ENCODE measurements at places on chromosomes 11 and 22.

DNA sequence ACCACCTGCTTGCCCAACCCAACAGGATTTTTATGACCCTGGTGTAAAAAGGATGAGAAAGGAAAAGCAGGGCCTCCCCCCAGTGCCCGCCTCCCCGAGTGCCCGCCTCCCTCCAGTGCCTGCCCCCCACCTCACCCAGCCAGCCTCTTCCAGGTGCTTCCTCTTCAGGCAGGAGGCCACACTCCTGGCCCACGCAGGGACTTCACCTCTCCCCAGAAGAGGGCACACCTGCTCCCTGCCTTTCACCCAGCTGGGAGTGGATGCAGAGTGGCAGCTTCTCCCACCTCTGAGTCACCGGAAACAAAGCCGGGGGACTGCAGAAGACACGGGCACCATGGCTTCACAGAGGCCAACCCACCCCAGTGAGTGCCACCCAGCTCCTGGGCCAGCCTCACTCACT is 16.1 kb downstream of the CPT1A start:
- no peak for DNase-seq

DNA sequence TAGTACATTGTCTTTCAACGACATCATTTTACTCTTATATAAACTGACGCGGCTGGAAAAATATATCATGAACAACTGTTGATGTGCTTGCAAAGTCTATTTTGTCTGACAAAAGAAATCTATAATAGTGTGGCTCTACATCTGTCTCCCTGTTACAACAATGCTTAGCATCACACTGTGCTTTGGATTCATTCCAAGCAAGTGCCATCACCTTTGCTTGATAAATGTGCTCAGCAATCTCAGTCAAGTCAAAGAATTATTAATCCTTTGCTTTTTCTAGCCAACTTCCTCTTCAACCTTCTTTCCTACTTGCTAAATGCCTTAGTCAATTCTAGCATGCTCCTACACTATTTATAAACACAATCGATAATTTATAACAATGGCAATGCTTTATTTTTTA is 140.5 kb downstream of the FCHSD2 start:
- DNase-seq = no peak

DNA sequence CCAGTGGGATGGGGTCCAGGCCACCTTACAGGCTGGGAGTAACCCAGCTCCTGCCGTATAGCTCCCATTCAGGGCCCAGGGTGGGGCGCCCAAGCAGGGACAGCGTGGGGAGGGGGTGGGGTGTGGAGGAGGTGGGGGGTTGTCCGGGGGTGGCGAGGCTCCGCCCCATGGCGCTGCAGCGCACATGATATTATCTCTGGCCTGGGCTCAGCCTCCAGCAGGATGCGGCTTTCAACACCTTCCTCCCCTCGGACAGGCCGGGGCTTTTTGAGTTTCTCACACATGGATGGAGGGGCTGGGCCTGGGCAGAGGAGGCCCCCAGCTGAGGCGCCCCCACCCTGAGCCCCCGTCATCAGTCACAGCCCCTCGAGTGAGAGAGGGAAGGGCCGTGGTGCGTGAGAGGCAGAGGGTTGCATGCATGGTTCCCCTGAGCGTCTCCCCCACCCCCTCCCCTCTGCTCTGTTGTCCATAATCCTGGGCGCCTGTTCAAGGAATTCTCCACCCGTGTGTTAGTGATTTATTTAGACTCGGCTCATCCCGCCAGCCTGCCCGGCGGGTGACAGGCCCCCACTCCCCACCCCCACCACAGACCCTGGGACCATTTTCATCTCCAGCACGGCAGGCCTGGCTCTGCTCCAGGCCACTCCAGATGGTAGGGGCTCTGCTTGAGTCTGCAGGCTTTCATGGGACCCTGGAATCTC is 44.9 kb downstream of the WNT11 start:
- no peak for DNase-seq

DNA sequence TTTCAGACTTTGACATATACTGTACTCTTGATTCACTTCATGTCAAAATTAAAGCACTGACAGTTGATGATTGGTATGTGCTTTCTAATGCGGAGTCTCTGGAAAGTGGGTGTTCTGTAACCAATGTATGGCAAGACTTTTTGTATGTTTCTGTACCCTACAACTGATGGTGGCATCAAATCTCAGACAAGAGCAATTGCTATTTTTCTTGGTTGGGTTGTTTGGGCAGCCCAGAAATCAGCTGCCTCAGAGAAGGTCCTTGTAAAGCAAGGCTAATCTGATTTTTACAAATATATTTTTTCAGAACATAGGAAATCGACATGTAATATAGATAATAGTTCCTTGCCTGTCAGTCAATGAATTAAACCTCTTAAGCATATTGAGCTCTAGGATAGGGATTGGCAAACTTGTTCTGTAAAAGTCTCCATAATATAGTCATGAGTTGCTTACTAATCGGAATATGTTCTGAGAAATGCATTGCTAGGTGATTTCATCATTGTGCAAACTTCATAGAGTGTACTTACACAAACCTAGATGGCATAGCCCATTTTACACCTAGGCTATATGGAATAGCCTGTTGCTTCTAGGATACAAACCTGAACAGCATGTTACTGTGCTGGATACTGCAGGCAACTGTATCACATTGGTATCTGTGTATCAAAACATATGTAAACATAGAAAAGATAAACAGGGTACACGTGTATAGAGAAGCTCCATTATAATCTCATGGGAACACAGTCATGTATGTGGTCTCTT is 10.2 kb upstream of the OOSP4A start:
- no peak for DNase-seq

DNA sequence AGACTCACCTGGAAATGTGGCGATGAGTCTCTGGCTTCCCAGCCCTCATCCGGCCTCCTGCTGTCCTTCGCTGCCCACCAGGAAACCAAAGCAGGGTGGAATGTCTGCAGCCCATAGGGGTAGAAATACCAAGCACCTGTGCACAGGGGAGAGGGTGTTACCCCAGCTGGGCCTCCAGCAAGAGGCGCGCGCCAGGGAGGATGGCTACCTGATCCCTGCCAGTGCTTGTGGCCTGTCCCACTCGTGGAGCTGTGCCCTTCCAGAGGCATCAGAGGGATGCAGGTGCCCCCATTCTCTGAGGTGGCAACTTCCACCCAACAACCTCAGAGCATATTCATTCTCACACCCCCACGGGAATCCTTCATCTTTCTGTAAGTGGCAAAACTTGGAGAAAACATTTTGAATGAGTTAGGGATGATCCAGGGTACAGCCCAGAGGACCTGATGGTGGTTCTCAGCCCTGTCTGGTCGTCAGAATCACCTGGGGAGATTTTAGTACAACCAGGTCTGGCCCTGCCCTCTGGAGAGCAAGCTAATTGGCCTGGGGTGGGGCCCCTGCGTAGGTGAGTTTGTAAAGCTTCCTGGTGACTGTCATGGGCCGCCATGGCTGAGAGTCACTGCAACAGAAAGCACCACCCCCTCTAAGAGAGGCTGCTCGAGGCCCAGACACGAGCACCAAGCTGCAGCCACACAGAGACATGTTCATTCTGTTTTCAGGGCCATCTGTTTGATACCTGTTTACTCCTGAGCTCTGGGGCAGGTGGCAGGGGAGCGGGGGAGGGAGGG is 9.9 kb downstream of the SUN2 start:
- no peak for DNase-seq

DNA sequence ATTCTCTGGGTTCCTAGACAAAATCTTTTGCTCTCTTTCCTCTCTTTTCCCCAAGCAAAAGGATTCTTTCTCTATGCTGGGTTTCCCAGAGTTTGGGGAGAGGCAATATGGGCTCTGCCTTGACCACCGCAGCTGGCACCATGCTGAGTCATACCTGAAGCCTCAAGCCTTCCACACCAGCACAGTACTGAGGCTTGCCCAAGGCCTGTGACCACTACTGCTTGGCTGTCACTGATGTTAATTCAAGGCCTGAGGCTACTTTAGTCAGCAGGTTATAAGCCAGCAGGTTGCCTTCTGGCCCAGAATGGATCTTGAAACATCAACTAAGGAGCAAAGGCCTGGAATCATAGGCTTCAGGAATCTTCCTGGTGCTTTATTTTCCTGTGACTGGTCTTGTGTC is 185.3 kb downstream of the DYNC2H1 start:
- DNase-seq = no peak

DNA sequence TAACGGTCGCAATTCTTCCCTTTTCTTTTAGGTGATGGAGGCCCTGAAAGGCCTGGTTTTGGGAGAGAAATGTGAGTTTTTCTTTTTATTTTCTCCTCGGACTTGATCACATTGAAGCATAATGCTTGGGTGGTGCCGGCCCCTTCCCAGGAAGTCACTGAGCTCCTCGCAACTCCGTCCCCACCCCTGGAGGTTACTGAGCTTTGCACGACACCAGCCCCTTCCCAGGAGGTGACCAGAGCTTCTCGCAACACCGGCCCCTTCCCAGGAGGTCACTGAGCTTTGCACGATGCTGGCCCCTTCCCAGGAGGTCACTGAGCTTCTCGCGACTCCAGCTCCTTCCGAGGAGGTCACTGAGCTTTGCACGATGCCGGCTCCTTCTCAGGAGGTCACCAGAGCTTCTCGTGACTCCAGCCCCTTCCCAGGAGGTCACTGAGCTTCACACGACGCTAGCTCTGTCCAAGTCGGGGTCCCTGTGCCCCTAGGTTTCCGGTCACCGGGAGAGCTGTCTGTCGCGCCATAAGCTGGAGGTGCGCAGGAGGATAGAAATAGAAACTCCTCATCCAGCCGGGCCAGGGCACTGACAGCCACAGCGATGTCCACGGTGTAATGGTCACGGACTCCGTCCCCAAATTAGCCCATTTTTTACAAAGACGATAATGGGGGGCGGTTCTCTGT is 586.4 kb downstream of the BRD1 start:
- no peak for DNase-seq

- peak; percentile 76 for DNase-seq
These were observed 17.8 kb upstream of the FXYD2 start for GRCh38 chr11:117842131-117842941.

DNA sequence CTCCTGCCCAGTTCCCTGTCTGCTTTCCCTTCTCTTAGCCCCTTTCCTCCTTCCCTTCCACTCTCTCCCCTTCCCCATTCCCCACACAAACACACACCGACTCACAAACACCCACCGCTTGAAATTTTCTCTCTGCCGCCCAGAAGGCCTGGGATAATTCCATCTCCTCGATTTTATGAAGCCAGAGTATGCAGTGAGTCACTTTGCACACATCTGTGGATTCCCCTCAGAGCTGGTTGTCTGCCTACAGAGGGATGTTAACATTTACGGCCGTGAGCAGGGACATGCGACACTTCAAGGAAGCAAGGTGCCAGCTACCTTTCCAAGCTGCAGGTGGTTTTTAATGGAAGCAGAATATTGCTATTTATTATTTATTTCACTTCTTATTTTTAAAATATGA is 332.0 kb downstream of the TENM4 start:
- DNase-seq = no peak

DNA sequence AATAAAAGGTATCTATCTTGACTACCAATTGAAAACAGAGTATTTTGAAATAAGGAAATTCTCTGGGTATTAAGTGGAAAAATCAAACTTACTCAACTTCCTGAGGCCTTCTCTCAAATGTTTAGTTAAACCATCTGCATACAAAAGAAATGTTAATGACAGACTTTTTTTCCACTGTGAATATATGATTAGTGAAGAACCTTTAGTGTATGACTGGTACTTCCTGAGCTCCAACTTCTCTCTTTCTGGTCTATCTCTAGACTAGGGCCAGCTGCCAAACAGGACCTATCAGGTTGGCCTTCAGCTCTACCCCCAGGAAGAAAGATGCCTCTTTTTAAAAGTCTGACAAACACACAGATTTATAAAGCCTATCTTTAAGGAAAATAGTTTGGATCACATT is 68.8 kb upstream of the SCUBE2 start:
- DNase-seq = no peak

DNA sequence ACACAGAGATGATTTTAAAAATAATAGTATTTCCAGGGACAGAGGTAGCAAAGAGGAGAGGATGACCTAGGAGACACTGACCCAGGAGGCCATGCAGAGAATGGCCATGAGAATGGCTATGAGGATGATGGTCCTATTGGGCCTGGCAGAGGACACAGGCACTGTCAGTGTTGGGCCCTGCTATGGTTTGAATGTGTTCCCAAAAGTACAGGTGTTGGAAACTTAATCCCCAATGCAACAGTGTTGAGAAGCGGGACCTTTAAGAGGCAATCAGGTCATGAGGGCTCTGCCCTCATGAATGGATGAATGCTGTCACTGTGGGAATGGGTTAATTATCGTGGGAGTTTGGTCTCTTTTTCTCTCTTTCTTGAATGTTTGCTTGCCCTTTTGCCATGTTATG is 61.6 kb downstream of the KCNC1 start:
- no peak for DNase-seq

DNA sequence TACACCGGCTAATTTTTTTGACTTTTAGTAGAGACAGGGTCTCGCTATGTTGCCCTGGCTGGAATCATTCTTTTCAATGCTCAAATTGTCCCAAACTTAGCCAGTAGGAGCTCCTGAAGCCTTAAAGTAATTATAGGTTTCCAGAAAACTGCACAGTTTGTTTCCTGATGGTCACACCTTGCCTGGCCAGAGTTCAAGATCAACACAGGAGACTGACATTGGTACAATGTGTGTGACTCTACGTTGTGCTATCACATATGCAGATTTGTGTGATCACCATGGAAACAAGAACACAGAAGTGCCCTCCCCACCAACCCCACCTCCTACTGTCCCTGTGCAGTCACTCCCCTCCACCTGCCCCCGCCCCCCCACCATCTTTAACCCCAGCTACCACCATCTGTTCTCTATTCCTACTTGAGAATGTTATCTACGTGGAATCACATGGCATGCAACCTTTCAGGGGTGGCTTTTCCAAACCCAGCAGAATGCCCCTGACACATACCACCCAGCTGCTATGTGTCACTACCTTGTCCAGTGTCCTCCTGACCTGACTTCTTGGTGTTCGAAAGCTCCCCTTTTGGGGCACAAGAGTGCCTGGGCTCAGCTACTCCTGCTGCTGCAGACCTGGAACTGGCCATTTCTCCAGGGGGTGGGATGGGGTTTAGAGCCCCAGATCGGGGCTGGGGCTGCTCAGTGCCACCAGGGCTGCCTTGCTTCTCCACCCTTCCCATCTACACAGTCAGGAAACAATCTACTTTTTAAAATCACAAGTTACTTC is 6.1 kb upstream of the NAP1L4 start:
- DNase-seq = no peak

DNA sequence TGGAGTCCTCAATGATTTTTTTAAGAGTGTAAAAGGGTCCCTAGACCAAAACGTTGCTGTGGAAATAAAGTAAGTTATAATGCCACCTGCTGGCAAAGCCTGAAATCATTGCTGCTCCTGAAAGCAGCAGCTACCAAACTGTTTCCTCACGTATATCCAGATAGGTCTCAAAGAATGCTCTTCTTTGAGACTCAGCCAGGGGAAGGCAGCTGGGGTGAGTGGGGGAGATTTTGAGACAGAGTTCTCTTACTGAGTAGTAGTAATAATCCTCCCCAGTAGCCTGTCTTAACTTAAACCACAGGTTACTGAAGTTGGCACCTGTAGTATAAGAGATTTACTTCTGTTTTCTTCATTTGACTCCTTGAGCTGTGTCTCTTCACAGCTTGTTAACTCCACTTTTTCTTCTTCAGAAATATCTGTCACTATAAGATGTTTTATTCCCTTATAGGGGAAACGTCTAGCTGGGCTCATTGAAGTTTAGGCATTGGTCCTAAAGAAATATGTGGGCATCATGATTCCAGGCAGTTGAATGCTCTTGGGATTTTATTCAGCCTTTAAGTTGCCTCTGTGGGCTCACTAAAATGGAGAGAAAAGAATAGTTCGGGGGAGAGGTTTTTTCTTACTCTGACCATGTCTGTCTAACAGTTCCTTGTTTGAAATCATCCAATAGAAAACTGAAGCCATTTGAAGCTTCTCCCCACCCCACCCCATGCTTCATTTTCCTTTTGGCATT is 77.9 kb downstream of the BTBD10 start:
- no peak for DNase-seq

GRCh38 chr11:57100638-57101331 is 81.0 kb upstream of the LRRC55 start:
- no peak for DNase-seq

All from osteocyte (in vitro differentiated cells).